ENCODE measurements at places on chromosomes 6 and 20. TPM values are rescaled to one million over a fixed set of nuclear protein-coding genes. Genes with fewer than 3 reads are reported as not detected.

The C6orf132 gene
- total RNA-seq, result 0.75 TPM

The TCF21 gene
- total RNA-seq, result not detected

The BEND6 gene
- total RNA-seq, result 14.1 TPM

The SLC17A1 gene
- not detected for total RNA-seq

The TNXB gene
- under 0.01 TPM for total RNA-seq

The MAP7 gene
- total RNA-seq, result 0.06 TPM

The RSPO3 gene
- total RNA-seq, result not detected

The DLK2 gene
- total RNA-seq, result 2.4 TPM

The GID8 gene
- total RNA-seq, result 23.5 TPM

The OXT gene
- total RNA-seq, result not detected

The COL12A1 gene
- 31.5 TPM for total RNA-seq

The HLA-DPB1 gene
- total RNA-seq, result 3.8 TPM

The GPSM3 gene
- 1.0 TPM for total RNA-seq

The KCNK16 gene
- not detected for total RNA-seq

The TUBB2B gene
- 31.3 TPM for total RNA-seq

The ECT2L gene
- not detected for total RNA-seq

The MATN4 gene
- 0.23 TPM for total RNA-seq

The PSMB8 gene
- total RNA-seq, result 39.8 TPM

The STMND1 gene
- total RNA-seq, result not detected

The IL17A gene
- not detected for total RNA-seq

The DYNLT2 gene
- 1.9 TPM for total RNA-seq

The PHF10 gene
- total RNA-seq, result 19.3 TPM

The THEMIS gene
- total RNA-seq, result 0.26 TPM

The GPANK1 gene
- 31.2 TPM for total RNA-seq

The TRIM40 gene
- total RNA-seq, result not detected

The MOG gene
- not detected for total RNA-seq

The FAM184A gene
- total RNA-seq, result 0.29 TPM

Measured in LHCN-M2 (cell line).